ENCODE measurements at places on chromosomes 6 and 20.

DNA sequence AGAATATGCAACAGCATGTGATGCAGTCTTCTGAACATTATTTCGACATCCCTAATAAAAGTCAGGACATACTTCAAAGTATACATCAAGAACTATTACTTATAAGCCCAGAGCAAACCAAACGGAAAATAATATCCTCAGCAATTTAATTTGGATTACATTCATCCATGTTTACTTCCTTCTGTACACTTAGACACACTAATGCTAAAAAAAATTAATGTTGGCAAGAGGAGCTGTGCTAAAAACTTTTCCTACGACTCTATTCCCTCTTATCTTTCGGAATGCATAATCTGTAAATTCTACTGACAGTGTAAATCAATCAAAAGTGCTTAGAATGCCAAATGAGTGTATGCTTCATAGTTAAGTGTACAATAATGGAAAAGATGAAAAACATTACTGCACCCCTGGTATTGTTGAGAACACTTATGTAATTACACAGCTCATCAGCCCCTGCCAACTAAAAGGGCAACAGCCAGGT is 301.2 kb upstream of the HSF2 start:
- DNase-seq: no peak

GRCh38 chr6:38192487-38192886 is 373.0 kb downstream of the ZFAND3 start:
- DNase-seq: no peak

- DNase-seq: no peak
These were observed 155.8 kb downstream of the GRM4 start for GRCh38 chr6:33990061-33990541.

DNA sequence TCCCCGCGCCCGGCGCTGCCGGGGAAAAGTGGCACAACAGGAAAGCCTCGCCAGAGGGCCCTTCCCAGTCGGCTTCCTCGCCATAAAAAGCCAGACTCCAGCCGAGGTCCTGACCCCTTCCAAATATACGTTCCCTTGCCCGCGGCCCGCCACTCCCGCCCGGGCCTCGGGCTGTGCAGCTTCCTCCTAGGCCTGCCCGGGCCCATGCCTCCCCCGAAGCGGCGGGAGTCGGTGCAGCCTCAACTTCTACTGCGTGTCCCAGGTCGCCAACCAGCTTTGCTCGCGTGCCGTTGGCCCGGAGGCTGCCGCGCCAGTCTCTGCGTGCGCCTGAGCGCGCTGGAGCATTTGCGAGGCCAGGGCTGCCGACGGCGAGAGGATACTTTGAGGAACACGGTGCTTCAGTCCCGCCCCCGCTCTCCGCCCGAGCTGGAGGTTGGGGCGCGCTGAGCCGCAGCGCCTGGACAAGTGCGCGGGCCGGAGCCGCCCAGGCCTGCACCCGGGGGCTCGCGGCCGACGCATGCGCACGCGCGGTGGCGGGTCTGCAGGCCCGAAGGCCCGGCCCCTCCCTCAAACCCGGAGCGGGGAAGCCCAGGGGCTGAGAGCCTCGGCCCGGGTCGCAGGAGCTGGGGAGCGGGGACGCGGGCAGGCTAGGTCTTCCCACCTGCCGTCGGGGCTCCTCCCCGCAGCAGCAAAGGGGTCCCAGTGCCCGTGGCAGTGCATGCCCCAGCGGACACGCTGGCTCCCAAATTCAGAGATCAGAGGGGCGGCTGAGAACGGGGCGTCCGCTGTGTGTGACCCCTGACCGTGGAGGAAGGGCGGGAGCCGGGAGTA is 10.2 kb downstream of the FOXC1 start:
- DNase-seq: no peak

GRCh38 chr6:97805596-97805995 is 522.6 kb upstream of the MMS22L start:
- DNase-seq: no peak

- DNase-seq: no peak
These were observed 226.0 kb downstream of the TPBG start for GRCh38 chr6:82589509-82590206.

GRCh38 chr6:116073765-116074440 is 13.2 kb upstream of the FRK start:
- no peak for DNase-seq

GRCh38 chr6:52042141-52042885 is 45.1 kb downstream of the PKHD1 start:
- DNase-seq: no peak

DNA sequence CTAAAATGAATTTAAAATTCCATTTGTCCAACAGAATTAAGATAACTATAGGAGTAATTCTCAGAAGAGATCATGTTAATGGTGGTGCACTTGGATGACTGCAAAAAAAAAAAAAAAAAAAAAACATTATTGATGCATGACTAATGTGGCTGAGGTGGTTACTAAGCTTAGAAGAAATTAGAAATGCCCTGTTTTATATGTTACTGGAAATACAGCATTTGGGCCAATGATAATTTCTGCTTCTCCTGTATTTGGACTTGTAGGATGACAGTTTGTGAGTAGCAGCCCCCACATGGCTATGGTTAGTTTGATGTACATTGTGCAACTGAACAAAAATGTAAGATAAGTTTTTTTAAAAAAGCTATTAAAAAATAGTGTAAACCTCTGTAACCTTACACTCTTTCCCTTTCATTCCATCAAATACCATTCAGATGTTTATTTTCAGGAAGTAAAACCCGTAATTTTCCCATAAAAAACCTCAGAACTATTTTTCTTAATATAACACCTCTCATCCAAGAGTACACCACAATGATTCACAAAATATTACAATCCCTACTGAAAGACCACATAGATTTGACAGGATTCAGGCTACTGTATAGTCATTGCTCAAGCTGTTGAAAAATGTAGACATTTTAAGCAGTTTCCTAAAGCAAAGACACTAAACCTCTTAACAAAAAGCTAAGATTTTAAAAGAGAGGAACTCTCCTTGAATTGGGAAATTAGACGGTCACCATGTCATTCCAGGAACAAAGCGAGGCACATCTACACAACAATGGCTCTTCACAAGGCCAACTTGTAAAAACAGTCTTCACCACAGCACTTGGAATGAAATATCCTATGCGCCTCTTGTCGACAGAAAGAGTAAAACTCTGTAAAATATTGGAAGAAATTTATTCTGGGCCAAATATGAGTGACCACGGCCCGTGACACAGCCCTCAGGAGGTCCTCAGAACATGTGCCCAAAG is 83.0 kb downstream of the WDR27 start:
- no peak for DNase-seq

DNA sequence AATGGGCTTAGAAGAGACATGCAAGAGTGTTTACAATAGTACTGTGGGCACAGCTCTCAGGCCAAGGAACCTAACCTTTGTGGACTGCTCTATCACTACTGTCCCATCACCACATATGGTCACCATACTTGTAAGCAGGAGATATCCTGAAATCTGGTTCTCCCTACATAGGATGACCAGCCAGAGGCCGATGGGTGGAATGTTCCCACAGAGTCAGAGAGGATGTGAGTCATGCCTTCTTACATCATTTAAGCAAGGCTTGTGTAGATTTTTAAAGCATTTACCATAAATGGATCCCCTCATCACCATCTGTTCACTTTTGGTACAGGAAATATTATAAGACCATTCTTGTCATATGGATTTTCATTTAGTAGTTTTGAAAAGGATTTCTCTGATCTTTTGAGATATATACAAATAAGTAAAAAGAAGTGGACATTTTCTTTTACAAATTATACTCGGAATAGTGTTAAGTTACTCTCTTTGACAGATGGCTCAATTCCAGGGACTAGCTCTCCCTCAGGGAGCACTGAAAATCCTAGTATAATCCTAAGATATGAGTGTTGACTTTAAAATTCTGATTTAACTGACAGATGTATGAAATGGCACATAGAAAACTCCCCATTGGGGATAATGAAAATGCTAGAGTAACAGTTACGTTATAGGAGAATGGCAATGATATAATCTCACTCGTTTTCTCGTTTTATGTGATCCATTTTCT is 6.6 kb downstream of the HTR1B start:
- DNase-seq: no peak

DNA sequence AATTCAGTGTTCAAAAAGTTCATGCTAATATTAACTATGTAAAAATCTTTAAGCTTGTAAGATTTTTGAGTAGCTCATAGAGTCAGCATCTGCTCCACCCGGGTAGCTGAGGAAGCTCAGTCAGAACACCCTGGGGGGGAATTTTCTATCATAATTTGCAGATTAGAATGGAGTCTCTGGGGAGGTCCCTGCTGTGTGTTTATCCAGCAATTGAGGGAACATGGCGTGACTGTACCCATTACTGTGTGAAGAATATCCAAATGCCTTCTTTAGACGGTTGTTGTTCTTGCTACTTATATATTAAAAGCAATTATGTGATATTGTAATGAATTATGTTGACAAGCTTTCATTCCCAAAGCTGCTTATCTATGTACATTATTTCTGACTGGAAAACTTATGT is 64.8 kb downstream of the AIG1 start:
- DNase-seq: no peak

- no peak for DNase-seq
These were observed 10.7 kb downstream of the OSBPL2 start for GRCh38 chr20:62248890-62249560.

- DNase-seq: no peak
These were observed 396.3 kb downstream of the ZFAND3 start for GRCh38 chr6:38215651-38216311.

- DNase-seq: no peak
These were observed 492.6 kb upstream of the SOX4 start for GRCh38 chr6:21100991-21101390.

DNA sequence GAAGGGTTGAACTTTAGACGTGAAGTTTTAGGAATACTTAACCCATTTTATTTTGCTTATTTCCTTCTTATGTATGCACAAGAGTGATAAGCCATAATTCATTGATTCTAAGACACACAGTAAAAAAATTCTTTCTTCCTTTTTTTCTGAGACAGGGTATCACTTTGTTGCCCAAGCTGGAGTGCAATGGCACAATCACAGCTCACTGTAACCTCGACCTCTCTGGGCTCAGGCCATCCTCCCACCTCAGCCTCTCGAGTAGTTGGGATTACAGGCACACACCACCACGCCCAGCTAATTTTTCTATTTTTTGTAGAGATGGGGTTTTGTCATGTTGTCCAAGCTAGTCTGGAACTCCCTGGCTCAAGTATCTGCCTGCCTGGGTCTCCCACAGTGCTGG is 116.6 kb upstream of the RNF24 start:
- DNase-seq: no peak

- DNase-seq: no peak
These were observed 261.0 kb downstream of the ARHGAP18 start for GRCh38 chr6:129448965-129449364.

- DNase-seq: no peak
These were observed 21.7 kb upstream of the MMS22L start for GRCh38 chr6:97304701-97305100.

GRCh38 chr6:72819609-72820008 is 197.7 kb downstream of the KCNQ5 start:
- DNase-seq: no peak

- DNase-seq: no peak
These were observed 182.5 kb downstream of the ZNF217 start for GRCh38 chr20:53411129-53411528.

GRCh38 chr6:152585236-152585635 is 51.9 kb downstream of the SYNE1 start:
- no peak for DNase-seq

DNA sequence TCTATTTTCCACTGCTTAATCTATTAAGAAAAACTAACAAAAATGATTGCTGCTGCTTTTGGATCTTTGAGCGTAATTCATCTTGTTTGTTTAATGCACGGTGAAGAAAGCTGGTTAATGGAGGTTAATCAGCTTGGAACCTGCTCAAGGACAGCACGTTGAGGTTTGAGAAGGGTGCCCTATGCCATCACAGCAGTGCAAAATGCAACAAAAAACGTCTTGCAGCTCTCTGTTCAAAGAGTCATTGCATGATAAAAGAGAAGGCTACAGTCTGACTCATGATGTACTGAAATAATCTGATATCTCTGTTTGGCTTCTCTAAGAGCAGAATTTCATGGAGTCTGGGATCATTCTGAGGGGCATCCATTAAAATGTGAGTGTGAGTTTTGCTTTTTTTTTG is 80.6 kb upstream of the PREP start:
- no peak for DNase-seq

All from esophagus squamous epithelium (tissue), 5 donors.